SHP77 (cell line): ENCODE measurements at places on chromosomes 1 and 21.
A peak's percentile ranks its signal among the peaks of the same experiment; 100 is the strongest.

GRCh38 chr1:236102611-236103010, 37.7 kb upstream of the NID1 start:
- DNase-seq, result no peak

GRCh38 chr1:23521588-23521987, 9.4 kb downstream of the E2F2 start:
- no peak for DNase-seq

GRCh38 chr1:15698201-15698600, 14.1 kb downstream of the PLEKHM2 start:
- DNase-seq, result no peak

GRCh38 chr1:93690921-93691789, 9.5 kb upstream of the BCAR3 start:
- peak; percentile 40 for DNase-seq

DNA sequence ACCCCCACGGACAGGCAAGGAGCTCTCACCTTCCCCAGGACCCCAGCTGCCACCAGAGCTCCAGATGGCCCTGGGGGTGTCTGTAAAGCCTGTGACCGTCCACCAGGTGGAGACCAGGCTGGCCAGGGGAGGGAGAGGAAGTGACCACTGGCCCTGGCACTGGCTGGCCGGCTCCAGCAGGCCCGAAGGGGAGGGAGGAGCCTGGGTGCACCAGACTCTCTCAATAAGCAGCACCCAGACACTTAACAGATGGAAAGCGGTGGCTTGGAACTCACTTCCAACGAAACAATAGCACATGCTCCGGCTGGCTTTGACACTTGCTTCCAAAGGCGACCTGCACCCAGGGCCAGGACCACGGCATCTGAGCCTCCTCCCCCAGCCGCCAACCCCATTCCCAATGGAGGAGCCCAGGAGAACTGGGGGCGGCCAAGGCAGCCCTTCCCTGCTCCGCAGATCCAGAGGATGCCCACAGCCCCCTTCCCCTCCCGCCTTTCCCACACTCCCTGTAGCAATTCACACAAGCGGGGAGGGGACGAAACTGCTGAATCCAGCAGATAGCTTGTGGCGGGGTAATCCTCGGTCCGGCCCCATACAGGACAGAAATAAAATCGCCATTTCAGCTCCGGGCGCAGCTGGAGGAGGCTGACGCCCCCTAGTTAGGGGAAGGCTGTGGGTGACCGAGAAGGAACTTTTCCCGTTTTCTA, 742 bp upstream of the PDE9A start:
- DNase-seq, result peak; percentile 24

DNA sequence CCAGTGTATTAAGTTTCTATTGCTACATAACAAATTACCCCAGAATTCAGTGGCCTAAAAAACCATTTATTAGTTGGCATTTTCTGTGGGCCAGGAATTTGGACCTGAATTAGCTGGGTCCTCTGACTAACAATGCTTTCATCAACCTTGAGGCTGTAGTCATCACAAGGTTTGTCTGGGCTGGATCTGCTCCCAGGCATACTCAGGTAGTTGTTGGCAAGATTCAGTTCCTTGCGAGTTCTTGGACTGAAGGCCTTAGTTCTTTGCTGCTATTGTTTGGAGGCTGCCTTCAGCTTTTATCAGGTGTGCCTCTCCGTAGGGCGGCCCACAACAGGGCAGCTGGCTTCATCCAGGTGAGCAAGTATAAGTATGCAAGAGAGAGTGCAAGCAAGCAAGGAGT, 31.4 kb upstream of the DEPDC1 start:
- DNase-seq, result no peak

- DNase-seq, result no peak
Observed at GRCh38 chr1:59415286-59415850, 118.5 kb downstream of the FGGY start.

- DNase-seq, result no peak
Observed at GRCh38 chr21:45365608-45366241, 39.2 kb upstream of the COL18A1 start.

DNA sequence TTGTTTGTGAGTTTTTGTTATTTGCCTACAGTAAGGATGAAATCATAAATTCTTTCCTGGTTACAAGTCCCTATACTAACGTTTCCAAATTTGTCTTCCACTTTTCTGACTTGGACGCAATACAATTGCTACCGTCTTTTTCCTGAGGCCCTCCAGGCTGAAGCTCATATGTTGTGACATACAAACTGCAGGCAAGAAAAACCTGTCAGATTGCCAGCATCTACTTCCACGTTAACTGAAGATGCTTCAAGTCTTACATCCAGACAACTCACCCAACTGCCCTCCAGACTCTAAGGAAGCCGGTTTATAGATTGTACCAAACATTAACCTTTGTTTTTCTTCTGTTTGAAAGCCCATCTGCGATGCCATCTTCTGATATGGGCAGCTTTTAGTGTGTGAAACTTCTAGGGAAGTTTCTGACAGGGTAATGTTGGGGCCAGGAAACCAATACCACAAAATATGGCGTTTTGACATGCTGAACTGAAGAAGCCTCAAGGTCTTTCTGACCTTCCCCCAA, 21.4 kb upstream of the RNF11 start:
- no peak for DNase-seq

DNA sequence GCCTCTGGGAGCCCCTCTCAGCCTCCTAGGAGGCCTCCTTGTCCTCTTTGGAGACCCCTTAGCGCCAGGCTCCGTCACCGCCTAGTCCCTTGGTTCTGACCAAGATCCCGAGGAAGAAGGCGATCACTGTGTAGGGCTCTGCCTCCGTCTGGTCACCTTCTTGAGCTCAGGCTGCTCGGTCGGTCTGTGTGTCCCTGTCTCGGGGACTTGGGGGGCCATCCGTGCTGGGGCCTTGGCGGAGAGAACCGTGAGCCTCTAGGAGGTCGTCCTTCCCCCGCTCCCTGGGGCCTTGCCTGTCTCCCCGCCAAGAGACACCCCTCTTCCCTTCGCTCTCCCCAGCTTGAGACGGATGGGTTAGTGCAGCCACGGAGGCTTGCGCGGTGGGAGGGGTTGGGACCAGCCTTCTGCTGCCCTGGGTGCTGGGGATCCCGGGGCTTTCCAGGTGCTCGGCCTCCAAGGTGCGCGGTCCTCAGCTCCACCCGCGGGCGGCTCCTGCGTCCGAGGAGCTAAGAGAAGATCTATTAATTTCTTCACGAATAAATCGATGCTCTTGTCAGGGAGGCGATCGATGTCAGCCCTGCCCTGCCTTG, 701 bp upstream of the INSRR start:
- DNase-seq, result no peak

- no peak for DNase-seq
Observed at GRCh38 chr1:109138358-109138757, 24.4 kb downstream of the ELAPOR1 start.

DNA sequence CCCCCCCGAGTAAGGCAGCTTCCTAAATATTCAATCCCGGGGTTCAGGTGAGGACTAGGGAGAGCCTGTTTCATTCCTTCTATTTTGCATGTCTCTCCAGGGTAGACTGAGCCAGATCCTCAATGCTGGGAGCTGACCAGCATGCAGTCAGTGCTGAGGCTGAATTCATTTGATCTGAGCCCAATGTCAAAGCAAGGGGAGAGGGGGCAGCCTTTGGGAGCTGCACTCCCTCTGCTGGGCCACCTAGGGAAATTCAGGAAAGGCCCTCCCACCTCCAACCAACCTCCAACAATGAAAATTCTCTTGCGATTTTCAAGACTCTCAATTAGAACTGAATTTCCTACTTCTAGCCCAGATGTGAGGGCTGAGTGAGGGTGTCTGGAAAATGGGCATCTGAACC, 371.2 kb downstream of the NPHP4 start:
- peak; percentile 53 for DNase-seq
